ENCODE measurements at places on chromosomes 5 and 9.

DNA sequence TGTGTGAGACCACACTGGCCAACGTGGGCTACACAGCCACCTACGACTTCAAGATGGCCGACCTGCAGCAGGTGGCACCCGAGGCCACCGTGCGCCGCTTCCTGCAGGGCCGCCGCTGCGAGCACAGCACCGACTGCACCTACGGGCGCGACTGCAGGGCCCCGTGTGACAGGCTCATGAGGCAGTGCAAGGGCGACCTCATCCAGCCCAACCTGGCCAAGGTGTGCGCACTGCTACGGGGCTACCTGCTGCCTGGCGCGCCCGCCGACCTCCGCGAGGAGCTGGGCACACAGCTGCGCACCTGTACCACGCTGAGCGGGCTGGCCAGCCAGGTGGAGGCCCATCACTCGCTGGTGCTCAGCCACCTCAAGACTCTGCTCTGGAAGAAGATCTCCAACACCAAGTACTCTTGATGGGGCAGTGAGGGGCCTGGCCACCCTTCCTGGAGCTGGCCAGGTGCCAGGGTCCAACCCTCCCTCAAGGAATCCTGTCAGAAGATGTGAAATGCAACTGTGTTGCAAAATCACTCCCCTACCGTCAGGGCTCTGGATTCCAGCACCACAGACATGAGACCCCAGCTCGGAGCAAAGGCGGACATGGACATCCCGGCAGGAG is 11.1 kb downstream of the DIPK1B start:
- DNase-seq: no peak

- peak; percentile 65 for DNase-seq
Measured at GRCh38 chr9:21415493-21416267, 6.8 kb downstream of the IFNA8 start.

DNA sequence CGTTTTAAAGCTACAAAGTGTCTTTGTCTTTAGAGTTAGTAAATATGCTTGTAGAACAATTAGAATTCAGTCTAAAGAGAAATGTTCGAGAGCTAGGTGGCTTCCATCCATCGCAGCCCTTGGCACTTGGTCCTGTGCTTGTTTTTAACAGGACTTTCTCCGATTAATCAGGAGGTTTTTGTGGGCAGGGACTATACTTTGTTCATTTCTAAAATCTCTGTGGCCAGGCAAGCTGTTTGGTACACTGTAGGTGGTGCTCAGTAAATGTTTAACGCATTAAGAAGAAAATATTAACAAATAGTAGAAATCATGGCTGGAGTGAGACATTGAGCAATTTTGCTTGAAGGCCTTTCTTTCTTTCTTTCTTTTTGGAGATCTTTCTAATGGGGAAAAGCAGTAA is 20.8 kb downstream of the AGXT2 start:
- DNase-seq: no peak

DNA sequence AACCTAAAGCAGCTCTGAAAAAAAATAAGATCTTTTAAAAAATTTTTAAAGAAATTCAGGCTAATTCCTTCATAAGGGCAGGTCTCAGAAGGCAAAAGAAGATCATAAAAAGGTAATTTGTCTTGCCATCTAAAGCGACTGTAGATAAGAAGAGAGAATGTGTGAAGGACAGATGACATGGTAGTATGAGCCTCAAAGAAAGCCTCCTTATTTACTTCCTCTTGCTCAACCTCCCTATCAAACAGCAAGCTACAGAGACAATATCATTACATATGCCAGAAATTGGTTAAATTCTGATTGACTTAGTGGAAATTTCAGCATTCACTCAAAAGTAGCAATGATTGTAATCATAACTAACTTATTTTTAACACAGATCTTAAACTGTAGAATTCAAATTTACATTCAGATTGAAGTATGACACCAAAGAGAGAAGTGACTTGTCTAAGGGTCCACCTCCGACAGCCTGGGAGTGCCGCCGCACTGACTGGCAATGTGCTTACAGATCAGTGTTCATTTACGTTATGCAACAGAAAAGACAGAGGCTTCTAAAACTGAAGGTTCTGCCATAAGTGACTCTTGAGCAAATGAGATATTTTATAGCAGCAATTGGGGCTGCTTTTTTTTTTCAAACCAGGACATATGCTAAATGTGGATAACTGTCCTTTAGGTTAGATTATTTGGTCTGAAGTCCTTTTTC is 132.0 kb downstream of the CEMIP2 start:
- no peak for DNase-seq

- DNase-seq: no peak
Measured at GRCh38 chr5:72472031-72472430, 35.2 kb downstream of the ZNF366 start.
